ENCODE measurements at places on chromosomes 13 and 19. TPM values are rescaled to one million over a fixed set of nuclear protein-coding genes. Genes with fewer than 3 reads are reported as not detected.

- DNase-seq: no peak
Measured at GRCh38 chr13:28590461-28590860, 68.5 kb upstream of the POMP start.

Gene CGB2
- not detected for polyA plus RNA-seq

GRCh38 chr13:99686157-99686572 is 184.9 kb downstream of the TM9SF2 start:
- no peak for DNase-seq

Gene CCNA1
- polyA plus RNA-seq: 0.94 TPM

Gene LRRC25
- polyA plus RNA-seq: 0.98 TPM

All from renal pelvis (tissue), 12 donors.